ENCODE measurements at places on chromosomes 11 and 22. TPM values are rescaled to one million over a fixed set of nuclear protein-coding genes. Genes with fewer than 3 reads are reported as not detected.

- no peaks in the 10 kb centered on the region for H3K27me3 ChIP-seq
- no peaks in the 10 kb centered on the region for H3K36me3 ChIP-seq
- H3K4me1 ChIP-seq: no peaks in the 10 kb centered on the region
- DNase-seq: no peak
- no peak overlapping the region for H3K4me3 ChIP-seq
These were observed 26.9 kb upstream of the P2RY2 start for GRCh38 chr11:73191151-73191550.

- no peaks in the 10 kb centered on the region for H3K36me3 ChIP-seq
- no peak for DNase-seq
- H3K27ac ChIP-seq: peak overlapping the region; percentile 33
- H3K4me3 ChIP-seq: no peak overlapping the region
- H3K27me3 ChIP-seq: no peaks in the 10 kb centered on the region
- H3K4me1 ChIP-seq: no peaks in the 10 kb centered on the region
These were observed 94.7 kb upstream of the RASSF10 start for GRCh38 chr11:12914400-12914912.

GRCh38 chr11:36699271-36699670 is 101.2 kb upstream of the RAG2 start:
- H3K27ac ChIP-seq: no peak overlapping the region
- DNase-seq: no peak

The PGA5 gene
- 0.48 TPM for total RNA-seq

GRCh38 chr11:84236436-84236835 is 950.3 kb upstream of the CCDC90B start:
- no peak overlapping the region for H3K4me3 ChIP-seq
- H3K27ac ChIP-seq: no peak overlapping the region
- H3K36me3 ChIP-seq: no peaks in the 10 kb centered on the region
- DNase-seq: no peak
- H3K4me1 ChIP-seq: no peaks in the 10 kb centered on the region

The C11orf97 gene
- not detected for total RNA-seq

- no peak for DNase-seq
- H3K36me3 ChIP-seq: no peaks in the 10 kb centered on the region
- no peak overlapping the region for H3K27ac ChIP-seq
These were observed 67.7 kb downstream of the CELSR1 start for GRCh38 chr22:46469711-46470110.

GRCh38 chr11:72947229-72947628 is 133.0 kb downstream of the ATG16L2 start:
- H3K36me3 ChIP-seq: no peaks in the 10 kb centered on the region
- H3K27me3 ChIP-seq: no peaks in the 10 kb centered on the region
- no peak overlapping the region for H3K27ac ChIP-seq
- no peak overlapping the region for H3K4me3 ChIP-seq
- DNase-seq: no peak

The CELSR1 gene
- 9.6 TPM for total RNA-seq
